ENCODE measurements at places on chromosomes 11 and 22.

DNA sequence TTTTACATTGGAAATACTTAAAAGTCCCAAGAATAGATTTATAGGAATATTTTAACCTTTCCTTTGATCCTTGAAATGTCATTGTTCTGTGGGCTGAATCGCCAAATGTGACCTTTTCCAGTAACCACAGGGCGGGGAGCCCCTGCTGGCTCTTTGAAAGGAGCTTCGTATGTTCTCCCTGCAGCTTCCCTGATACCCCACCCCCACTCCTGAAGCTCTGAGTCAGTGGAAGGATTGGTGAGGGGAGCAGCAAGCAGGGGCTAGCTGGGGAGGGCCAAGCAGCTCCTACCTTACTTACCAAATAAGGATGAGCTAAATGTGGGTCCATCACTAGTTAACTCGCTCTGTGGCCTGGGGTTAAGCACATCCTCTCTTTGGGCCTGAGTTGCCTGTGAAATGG lies 87.7 kb downstream of the CHST1 start:
- H3K27ac ChIP-seq = no peak overlapping the region
- no peaks in the 10 kb centered on the region for H3K27me3 ChIP-seq
- H3K4me3 ChIP-seq = no peak overlapping the region
- H3K36me3 ChIP-seq = no peaks in the 10 kb centered on the region
- DNase-seq = no peak

DNA sequence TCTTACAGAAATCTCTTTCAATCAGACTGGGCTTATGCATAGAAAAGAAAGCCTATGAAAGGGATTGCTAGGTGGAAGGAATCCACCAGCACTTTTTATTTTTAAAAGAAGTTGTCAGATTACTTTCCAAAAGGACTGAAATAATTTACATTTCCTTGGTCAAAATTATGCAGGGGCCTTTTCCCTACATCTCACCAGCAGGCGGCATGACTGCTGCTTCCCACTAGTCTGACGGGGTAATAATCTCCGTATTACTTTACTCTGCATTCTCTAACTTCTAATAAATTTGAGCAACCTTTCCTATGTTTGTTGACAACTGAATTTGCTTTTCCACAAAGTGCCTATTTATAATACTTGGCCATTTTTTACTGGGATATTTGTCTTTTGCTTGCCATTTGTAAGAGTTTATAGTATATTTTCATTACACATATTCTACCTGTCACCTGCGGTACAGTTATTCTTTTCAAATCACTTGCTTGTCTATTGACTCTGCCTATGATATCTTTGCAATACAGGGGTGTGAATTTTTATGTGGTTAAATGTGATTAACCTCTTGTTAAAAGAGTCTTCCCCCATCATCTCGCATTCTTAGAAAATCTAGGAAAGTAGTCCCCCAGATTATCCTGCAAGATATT lies 51.9 kb upstream of the USP47 start:
- H3K4me3 ChIP-seq = no peak overlapping the region
- no peaks in the 10 kb centered on the region for H3K27me3 ChIP-seq

- DNase-seq = no peak
- H3K27ac ChIP-seq = peak overlapping the region; percentile 27
- H3K36me3 ChIP-seq = no peaks in the 10 kb centered on the region
- H3K4me3 ChIP-seq = no peak overlapping the region
- H3K4me1 ChIP-seq = peaks cover 4% of the 10 kb centered on the region
Measured at GRCh38 chr11:2109541-2110019, 29.6 kb downstream of the IGF2 start.

GRCh38 chr22:27747396-27748221 lies 53.9 kb downstream of the MN1 start:
- H3K4me1 ChIP-seq = peaks cover 15% of the 10 kb centered on the region
- H3K36me3 ChIP-seq = no peaks in the 10 kb centered on the region
- no peaks in the 10 kb centered on the region for H3K27me3 ChIP-seq
- no peak overlapping the region for H3K4me3 ChIP-seq
- DNase-seq = no peak

DNA sequence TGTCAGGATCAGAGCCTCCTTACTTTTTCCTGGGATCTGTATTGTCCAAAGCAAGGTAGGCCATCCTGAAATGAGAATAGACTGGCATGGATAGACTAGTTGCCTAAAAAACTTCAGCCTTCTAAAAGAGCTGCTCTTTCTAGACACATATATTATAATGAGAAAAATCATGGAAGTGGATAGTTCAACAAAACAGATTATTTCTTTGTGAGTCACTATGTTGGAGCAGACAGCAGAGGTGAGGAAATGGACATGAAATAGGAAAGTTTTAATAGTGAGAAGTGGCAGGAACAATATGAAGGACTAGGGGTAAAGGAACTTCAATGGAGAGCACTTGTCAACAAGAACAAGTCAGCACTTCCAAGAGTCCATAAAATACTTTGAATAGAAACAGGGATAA lies 101.9 kb upstream of the ANO3 start:
- H3K27ac ChIP-seq = no peak overlapping the region
- no peaks in the 10 kb centered on the region for H3K27me3 ChIP-seq
- no peaks in the 10 kb centered on the region for H3K4me1 ChIP-seq

DNA sequence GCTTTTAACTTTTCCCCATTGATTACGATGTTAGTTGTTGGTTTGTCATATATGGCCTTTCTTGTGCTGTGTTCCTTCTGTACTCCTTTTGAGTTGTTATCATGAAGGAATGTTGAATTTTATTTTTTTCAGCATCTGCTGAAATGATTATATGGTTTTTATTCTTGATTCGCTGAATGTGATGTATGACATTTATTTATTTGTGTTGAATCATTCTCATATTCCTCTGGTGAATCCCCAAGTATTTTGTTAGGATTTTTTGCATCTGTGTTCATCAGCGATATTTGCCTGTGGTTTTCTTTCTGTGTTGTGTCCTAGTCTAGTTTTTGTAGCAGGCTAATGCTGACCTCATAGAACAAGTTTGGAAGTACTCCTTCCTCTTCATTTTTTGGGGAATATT lies 78.2 kb downstream of the GGT1 start:
- H3K36me3 ChIP-seq = no peaks in the 10 kb centered on the region
- H3K27me3 ChIP-seq = no peaks in the 10 kb centered on the region
- no peak for DNase-seq
- H3K27ac ChIP-seq = no peak overlapping the region
- H3K4me3 ChIP-seq = no peak overlapping the region
- H3K4me1 ChIP-seq = no peaks in the 10 kb centered on the region

DNA sequence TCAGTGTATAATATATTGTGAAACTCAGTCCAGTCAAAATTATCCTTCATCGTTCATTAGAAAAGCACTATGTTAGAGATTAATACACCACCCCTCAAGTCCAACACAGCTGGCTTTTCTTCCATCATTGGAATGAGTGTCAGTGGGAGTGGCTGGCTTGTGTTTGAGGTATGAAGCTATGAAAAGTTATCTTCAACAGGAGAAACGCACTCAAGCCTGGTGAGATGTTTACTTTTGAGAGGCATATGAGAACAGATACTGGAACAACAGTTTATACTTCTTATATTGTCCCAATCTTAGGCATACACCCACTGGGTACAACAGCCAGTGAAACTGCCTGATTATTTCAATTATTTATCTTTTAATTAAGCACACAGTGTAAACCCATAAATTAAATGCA lies 34.3 kb downstream of the PLEKHB1 start:
- no peaks in the 10 kb centered on the region for H3K27me3 ChIP-seq
- no peaks in the 10 kb centered on the region for H3K4me1 ChIP-seq
- DNase-seq = no peak
- H3K4me3 ChIP-seq = no peak overlapping the region

DNA sequence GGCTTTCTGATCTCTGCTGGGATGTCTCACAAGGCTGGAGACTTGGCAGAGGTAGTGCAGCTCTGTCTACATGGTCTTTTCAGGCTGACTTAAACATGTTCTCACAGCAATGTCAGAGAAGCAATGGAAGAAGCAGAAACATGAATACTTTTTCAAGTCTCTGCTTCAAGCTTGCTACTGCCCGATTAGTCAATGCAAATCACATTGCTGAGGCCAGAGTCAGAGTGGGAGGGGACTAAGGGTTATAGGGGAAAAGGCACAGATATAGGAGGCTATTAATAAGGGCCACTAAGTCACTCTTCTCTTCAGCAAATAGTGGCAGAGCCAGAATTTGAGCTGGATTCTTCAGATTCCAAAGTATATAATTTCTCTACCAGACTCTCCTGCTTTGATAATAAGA lies 390.5 kb downstream of the TMEM135 start:
- no peak overlapping the region for H3K27ac ChIP-seq
- no peak overlapping the region for H3K4me3 ChIP-seq
- no peak for DNase-seq
- peaks cover 27% of the 10 kb centered on the region for H3K4me1 ChIP-seq

DNA sequence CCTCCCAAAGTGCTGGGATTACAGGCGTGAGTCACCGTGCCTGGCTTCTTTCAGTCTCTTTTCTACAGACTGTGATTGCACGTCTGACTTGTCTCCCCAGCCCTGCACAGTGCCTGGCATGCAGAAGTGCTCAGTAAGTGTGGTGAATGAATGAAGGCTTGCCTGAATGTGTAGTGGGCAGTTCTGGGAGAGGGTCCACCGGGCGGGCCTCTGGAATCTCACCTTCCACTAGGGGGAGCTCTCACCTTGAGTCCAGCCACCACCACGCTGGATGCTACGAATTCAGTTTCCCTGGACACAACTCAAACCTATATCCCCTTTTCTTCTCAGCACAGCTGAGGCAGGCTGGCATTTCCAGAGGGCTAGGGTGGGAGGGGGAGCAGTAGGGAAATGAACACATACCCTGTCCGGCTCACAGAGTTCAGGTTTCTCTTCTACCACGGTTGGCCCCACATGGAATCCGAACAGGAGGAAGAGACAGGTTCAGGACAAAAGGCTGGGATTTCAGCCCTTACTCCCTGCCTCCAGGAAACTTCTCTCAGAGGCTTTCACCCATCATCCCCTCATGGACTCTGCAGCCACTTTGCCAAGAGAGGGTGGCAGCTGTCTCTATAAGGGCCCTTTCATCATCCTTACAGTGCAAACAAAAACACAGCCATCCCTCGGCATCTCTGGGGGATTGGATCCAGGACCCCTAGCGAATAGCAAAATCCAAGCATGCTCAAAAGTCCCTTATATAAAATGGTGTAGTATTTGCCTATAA lies 86.8 kb downstream of the NECTIN1 start:
- DNase-seq = peak; percentile 22
- H3K27ac ChIP-seq = no peak overlapping the region
- H3K4me1 ChIP-seq = no peaks in the 10 kb centered on the region
- H3K4me3 ChIP-seq = no peak overlapping the region

DNA sequence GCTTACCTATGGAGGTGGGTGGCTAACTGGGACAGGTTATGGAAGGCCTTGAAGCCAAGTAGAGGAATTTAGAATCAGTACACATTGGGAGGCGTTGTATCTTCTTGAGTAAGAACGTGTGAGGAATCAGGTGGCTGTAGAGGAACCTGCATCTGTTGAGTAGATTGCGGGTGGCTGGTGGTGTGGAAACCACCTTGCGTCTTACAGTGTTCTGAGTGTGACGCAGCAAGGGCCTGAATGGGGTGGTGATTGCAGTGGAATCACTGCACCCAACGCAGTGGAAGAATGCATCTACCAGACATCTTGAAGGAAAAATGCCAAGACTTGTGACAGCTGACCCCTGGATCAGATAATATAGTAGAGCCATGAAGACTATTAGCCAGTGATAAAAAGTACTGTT lies 110.8 kb upstream of the NNMT start:
- H3K4me1 ChIP-seq = peaks cover 22% of the 10 kb centered on the region
- no peaks in the 10 kb centered on the region for H3K36me3 ChIP-seq
- DNase-seq = no peak
- H3K4me3 ChIP-seq = no peak overlapping the region
- H3K27me3 ChIP-seq = no peaks in the 10 kb centered on the region

DNA sequence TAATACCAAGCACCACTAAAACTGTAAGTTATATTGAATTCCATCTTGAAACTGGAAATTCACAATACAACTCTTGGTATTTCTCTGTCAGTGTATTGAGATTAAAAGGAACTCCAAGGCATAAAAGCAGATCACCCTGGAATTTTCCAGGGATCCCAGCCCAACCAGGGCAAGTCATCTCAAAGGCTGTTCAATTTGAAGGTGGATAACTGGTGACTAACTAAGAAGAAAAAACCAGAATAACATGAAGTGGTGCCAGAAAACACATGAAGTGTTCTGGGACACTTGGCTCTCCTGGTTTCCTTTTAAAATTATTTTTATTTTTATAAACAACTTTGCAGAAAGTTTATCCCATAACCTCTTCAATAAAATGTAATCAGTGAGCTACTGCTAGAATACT lies 7.8 kb upstream of the BMAL1 start:
- no peaks in the 10 kb centered on the region for H3K27me3 ChIP-seq
- no peak for DNase-seq
- no peaks in the 10 kb centered on the region for H3K4me1 ChIP-seq
- no peaks in the 10 kb centered on the region for H3K36me3 ChIP-seq
- no peak overlapping the region for H3K4me3 ChIP-seq

GRCh38 chr11:57430952-57431351 lies 4.0 kb upstream of the SLC43A3 start:
- H3K27me3 ChIP-seq = no peaks in the 10 kb centered on the region
- H3K4me3 ChIP-seq = no peak overlapping the region
- DNase-seq = no peak
- peaks cover 20% of the 10 kb centered on the region for H3K4me1 ChIP-seq
- H3K36me3 ChIP-seq = no peaks in the 10 kb centered on the region

DNA sequence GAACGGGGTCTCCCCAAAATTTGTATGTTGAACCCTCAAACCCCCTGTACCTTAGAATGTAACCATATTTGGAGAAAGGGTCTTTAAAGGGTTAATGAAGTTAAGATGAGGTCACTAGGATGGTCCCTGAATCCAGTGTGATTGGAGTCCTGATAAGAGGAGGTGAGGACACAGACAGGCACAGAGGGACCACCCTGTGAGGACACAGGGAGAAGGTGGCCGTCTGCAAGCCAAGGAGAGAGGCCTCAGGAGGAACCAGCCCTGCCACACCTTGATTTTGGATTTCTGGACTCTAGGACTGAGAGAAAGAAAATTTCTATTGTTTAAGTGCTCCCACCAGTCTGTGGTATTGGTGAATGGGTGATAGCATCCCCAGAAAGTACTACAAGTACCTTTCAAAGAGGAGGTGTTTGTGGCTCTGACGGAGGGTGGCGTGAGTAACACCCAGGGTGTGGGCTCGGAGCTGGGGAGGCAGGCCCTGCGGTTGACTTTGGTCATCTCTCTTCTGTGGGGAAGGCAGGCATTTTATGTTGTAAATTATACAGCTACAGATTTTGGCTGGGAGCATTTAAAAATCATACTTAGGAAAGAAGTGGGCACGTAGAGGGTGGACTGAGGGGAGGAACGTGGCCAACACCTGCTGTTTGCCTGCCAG lies 13.8 kb downstream of the MRGPRF start:
- H3K36me3 ChIP-seq = no peaks in the 10 kb centered on the region
- H3K4me1 ChIP-seq = peaks cover 14% of the 10 kb centered on the region
- no peak overlapping the region for H3K27ac ChIP-seq

DNA sequence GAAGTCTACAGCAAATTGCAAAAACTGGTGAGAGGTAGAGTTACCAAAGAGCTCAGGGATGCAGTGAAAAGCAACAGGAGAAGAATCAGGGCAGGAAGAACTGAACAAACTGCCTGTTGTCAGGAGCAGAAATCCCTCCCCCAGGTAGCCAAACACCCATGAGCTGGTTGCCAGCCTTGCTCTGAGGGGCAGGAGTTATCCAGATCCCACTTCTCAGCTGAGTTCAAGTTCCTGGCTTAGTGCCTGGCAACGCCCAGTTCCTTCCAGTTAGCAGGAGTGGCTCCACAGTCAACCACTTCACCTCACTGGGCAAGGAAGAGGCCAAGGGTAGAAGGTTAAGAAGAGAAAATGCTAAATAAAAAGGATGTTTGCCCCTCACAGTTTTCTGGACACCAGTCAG lies 1.9 kb upstream of the MPZL2 start:
- H3K4me1 ChIP-seq = peaks cover 5% of the 10 kb centered on the region
- H3K4me3 ChIP-seq = no peak overlapping the region
- DNase-seq = no peak
- no peak overlapping the region for H3K27ac ChIP-seq
- H3K36me3 ChIP-seq = no peaks in the 10 kb centered on the region
- no peaks in the 10 kb centered on the region for H3K27me3 ChIP-seq
